ENCODE measurements at places on chromosomes 3 and 15.
A peak's percentile ranks its signal among the peaks of the same experiment; 100 is the strongest.

GRCh38 chr15:63556246-63556645, 40.9 kb upstream of the FBXL22 start:
- DNase-seq = no peak

GRCh38 chr15:48507416-48508065, 138.0 kb downstream of the FBN1 start:
- DNase-seq = peak; percentile 53

- DNase-seq = no peak
Measured at GRCh38 chr15:41573396-41573795, 14.4 kb downstream of the TYRO3 start.

- DNase-seq = no peak
Measured at GRCh38 chr3:20123131-20123652, 62.8 kb downstream of the SGO1 start.

DNA sequence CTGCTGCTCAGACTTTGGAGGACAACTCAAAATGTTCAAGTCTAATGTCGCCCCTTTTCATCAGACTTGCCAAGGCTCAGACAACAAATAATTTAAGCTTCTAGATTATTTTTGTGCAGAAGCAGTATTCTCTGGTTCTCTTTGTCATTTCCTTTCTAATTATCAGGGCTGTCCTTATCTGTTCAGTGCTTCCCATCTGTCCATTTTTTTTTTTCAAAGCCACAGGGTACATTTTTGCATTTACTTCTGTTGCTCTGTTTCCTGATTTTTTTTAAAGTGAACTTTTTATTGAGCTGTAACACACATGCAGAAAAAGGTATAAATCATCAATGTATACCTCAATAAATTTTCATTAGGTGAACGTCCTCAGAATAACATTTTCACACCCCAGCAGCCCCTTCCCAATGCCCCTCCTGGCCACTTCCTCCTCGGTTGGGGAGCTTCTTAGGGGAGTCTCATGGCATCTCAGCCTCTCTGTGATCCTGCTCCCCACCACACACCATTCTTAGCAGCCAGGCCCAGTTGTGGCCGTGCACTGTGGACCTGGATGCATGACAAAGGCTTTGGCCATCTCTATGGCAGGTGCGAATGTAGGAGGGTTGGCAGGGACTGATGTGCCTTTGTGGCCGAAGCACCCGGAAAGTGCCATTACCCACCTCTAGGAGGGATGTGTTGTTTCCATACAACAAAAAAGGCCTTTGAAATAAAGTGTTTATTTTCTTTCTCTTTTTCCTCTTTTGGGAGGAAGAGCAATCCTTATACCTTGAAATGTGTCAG, 303.5 kb upstream of the LRRFIP2 start:
- DNase-seq = no peak

GRCh38 chr3:194868831-194869230, 183.1 kb downstream of the FAM43A start:
- DNase-seq = no peak

DNA sequence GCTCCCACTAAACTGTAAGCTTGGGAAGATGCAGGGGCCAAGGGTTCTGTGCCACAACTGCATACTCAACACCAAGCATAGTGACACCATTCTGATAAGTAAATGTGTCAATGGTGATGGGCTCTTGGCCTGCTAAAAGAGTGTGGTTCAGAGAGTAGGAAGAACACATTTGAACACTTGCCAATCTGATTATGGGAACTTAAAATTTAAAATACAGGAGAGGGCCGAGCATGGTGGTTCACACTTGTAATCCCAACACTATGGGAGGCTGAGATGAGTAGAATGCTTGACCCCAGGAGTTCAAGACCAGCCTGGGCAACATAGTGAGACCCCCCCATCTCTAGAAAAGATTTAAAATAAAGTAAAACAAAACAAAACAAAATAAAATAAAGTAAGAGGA, 34.1 kb downstream of the PTPN9 start:
- no peak for DNase-seq

- no peak for DNase-seq
Measured at GRCh38 chr3:27749643-27750042, 27.5 kb upstream of the EOMES start.

Data from NCI-H460 (cell line).